ENCODE measurements at places on chromosomes 2 and 18.

DNA sequence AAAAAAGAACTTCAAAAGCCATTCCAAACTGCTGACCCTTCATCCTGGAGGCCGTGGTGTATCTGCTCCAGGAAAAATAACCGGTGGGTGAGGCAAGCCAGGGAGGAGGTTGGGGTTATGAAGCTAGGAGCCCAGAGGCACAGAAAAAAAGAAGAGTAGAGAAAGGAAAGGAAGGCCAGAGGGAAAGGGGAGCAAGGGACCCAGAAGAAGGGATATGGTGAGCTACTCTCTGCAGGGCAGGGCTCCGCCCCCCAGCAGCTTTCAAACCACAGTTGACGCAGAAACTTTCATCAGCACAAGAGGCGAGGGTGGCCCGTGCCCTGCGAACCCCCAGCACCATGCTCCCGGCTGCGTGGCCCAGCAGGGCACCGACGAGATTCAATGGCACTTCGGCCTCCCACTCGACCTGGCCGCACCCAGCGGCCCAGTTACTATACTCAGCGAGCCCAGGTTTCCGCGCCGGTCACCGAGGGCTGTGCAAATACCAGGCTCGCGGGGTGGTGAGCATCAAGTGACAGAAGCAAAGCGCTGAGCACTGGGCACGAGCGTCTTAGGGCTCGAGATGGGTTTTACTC, 665 bp downstream of the MCM6 start:
- DNase-seq, result peak; percentile 80

GRCh38 chr2:145186303-145186702, 666.4 kb upstream of the ZEB2 start:
- peak; percentile 63 for DNase-seq

DNA sequence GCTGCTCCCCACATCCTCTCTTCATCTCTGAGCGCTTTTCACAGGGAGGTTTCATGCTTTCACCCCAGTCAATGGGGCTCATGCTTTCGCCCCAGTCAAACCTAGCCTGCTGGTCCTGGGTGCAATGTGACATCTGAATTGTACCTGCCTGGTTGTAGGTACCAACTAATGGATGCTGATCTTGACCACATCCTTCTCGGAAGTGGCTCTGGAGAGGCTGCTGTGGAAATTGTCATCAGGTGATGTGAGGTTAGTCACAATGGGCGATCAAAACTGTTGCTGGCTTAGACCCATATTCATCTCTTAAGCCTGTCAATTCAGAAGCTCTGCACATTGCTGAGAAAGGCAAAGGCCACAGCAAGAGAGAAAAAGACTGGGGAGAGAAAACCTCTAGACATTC, 32.7 kb upstream of the ALKAL2 start:
- DNase-seq, result no peak

GRCh38 chr18:52009958-52010357, 330.0 kb upstream of the DCC start:
- DNase-seq, result no peak

- DNase-seq, result no peak
These were observed 4.0 kb downstream of the DHRS9 start for GRCh38 chr2:169073211-169073962.

DNA sequence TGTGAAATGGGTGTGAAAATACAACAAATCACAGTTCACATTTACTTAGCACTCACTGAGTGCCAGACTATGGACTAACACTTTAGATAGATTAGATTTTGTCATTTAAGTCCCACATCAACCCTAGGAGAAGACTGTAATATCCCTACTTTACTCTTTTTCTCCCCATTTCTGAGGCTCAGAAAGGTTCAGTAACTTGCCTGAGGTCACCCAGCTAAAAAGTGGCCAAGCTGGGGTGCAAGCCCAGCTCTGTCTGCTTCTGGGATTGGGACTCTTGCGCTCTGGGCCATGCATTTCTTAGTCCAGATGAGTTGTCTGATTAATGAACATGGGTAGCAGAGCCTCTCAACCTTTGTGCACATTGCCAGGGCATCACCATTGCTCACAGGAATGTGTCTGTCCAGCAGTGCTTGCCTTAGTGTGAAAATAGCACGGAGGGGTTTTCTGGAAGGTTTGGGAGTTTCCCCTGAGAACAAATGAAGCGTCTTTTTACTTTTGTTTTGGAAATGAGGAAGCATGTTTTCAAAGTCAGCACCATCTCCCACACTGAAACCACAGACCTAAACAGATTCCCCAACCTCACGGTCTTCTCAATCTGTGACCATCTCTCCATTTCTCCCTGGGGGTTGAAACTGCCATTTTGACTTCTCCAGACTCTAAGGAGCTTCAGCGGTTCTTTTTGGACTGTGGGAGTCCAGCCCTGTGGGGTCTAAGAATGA, 31.9 kb downstream of the NRP2 start:
- DNase-seq, result peak; percentile 14

DNA sequence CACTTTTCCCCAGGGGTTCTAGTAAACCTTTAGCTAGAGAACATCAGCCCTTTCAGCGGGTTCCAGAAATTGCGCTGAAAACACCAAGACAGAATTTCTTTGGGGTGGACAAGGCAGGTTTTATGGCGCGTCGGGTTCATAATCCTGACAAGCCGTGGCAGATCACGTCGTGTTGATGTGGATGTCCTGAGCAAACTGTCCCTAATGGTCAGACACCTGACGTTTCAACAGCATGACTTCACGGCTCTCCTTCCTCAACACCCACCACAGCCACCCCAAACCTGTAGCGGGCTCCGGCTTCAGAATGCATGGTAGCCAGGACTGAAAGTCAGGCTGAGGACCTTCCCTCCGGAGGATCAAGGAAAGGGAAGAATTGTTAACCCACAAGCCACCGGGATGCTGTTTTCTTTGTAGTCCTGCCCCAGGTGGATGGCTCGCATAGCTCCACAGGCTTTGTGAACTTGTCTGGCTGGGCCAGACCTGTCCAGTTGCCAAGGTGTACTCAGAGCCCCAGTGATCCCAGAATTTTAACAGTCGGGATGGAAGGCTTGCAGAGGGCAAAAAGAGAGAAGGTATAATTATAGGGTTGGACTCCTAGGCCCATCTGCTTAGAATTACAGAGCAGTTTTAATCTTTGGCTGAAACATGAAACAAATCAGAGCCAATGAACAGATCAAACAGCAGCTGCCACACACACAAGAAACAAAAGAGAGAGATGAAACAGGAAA, 1.5 kb downstream of the APCDD1 start:
- no peak for DNase-seq

- no peak for DNase-seq
These were observed 130.5 kb upstream of the NOSTRIN start for GRCh38 chr2:168671932-168672331.

DNA sequence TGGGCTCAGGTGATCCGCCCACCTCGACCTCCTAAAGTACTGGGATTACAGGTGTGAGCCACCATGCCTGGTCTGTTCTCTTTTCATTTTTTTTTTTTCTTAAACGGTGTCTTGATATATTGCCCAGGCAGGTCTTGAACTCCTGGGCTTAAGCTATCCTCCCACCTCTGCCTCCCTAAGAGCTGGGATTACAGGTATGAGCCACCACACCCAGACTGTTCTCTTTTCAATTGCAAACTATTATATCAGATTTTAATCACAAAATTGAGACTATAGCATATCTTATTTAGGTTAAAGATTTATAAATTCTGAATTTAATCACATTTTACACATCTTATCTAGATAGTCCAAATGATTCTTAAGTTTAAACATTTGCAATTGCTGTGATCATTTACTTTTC, 15.5 kb upstream of the ACTR2 start:
- no peak for DNase-seq

DNA sequence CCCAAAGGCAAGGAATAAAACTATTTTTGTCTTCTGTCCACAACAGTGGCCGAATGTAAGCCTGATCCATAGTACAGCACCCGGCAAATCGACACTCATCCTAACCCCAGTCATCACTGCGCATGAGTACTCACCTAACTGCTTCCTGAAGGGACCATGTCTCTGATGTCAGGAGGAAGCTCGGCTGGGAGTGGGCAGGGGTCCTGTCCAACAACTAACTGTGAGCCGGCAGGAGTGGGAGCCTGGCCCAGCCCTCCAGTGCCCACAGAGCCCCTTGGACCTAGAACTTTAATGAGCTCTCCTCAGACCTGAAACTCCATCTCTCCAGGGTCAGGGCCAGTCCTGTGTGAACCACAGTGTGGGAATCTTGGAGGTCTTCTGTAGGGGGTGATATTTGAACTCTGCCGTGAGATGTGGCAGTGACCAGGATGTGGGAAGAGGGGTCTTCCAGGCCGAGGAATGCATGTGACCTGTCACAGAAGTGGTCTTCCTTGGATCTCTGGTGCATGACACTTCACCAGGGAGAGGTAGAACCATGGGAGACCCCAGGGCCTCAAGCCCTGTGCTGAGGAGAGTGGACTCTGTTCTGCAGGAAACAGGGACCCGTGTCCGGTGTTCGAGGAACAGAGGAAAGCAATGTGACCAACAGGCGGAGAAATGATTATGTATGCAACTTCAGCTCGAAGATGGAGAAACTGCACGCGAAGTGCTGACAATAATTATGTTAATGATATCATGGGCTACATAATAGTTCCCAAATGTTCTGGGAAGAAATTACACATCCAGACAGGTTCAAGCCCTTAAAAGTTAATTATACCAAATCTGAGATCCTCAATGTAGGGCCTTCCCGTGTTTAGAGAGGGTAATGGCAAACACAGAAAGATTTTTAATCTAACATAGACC, 240.1 kb upstream of the HDAC4 start:
- DNase-seq, result no peak

DNA sequence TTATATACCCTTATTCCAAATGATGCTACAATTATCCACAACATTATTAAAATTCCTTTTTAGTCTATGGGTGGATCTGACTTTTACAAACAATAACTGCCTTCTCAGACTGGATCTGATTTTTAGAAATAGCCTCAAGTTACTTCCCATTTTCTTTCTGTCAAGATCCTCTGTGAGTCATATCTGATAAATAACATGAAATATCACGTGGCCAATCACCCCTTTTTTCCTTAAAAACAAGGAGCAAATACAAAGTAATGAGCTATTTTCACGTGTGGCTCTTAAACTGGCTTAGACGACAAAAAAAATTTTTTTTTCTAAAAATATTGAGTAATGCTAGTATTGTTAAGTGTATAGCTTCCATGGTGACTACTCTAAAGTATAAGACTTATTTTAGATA, 6.7 kb downstream of the PELI1 start:
- no peak for DNase-seq

- DNase-seq, result no peak
These were observed 13.5 kb downstream of the ZFP36L2 start for GRCh38 chr2:43212931-43213330.

- peak; percentile 23 for DNase-seq
These were observed 200.6 kb downstream of the WDR7 start for GRCh38 chr18:56851774-56852173.

DNA sequence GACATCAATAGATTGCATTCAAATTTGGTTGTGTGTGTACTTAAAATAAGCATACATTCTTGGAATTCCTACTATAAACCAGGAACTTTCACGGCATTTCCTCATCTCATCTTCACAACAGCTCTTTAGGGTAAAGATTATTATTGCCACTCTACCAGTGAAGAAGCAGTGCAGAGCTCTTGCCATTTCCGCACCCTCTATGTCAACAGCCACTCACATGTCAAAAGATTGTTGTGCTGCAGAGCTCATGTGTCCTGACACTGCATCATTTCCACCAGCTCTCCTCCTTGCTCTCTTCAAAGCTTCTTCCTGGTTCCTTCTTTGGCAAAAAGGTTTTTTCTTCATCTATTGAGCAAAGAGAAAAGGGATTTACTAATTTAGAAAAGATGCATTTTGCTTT, 26.5 kb upstream of the L3MBTL4 start:
- DNase-seq, result no peak

DNA sequence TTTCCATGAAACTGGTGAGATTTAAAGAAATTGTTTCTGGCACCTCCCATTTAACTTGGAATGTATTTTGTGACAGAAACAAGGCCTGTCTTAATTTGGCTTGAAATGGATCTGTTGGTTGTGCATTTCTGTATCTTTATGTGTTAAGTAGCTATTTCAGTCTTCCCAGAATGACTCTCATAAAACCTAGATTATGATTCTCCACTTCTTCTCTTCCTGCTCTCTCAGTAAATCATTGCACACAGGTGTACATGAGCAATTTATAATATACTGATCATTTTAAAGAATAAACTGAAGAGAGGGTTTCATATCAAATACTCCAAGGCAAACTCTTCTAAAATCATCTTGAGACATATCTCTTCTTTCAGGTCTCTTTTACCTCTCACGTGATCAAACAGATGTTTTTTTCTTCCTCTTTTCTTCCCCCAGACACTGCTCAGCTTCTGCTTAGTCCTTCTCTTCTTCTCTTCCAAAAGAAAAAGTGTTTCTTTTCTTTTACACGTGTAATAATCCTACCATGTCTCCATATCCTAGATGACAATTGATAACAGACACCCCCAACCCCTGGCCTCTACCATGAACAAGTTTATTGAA, 112.0 kb downstream of the PPP1R1C start:
- DNase-seq, result peak; percentile 37

GRCh38 chr2:240405133-240405532, 30.3 kb upstream of the GPC1 start:
- DNase-seq, result no peak

DNA sequence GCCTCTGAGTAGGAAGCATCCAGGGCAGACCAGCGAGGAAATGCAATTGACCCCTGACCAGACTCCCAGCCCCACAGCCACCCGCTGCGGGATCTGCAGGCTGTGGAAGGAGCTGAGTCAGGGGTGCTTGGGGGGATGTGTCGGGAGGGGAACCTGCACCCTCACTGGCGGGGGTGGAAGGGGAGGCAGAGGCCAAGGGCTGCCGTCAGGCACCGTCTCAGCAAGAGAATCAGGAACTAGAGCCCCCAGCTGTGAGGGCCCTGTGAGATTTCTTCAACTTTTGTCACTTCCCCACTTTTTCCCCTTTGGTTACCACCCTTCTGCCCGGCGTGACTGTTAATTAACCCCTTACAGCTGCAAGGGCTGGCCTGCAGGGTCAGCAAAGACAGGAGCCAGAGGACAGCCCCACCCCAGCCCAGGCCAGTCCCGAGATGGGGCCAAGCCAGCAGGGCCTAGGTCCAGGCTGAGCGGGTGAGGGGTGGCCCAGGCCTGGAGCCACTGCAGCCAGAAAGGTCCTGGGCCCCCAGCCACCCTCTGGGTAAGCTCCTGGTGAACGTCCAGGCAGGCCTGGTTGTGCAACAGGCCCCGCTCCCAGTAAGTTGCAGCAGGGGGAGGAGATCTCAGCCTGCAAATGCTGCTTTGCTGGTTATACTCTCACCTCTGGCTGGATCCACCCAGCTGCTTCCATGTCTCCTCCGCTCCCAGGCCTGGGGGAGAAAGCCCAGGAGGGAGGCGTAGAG, 147.0 kb upstream of the ID2 start:
- peak; percentile 36 for DNase-seq

GRCh38 chr2:128291161-128291843, 27.4 kb downstream of the HS6ST1 start:
- DNase-seq, result no peak

GRCh38 chr2:60602828-60603532, 49.5 kb upstream of the BCL11A start:
- DNase-seq, result no peak

- no peak for DNase-seq
These were observed 173.5 kb downstream of the ALK start for GRCh38 chr2:29747786-29748470.

- no peak for DNase-seq
These were observed 27.5 kb downstream of the SMCHD1 start for GRCh38 chr18:2683055-2683454.

- DNase-seq, result no peak
These were observed 122.5 kb downstream of the FIGN start for GRCh38 chr2:163613266-163613731.

- no peak for DNase-seq
These were observed 108.6 kb downstream of the COMMD1 start for GRCh38 chr2:62014102-62014501.

Measured in NAMALWA (cell line).